ENCODE measurements at places on chromosomes 3 and 15.

- peak; percentile 51 for DNase-seq
Measured at GRCh38 chr3:173553635-173554280, 156.2 kb downstream of the NLGN1 start.

- DNase-seq, result no peak
Measured at GRCh38 chr3:17986348-17986816, 244.0 kb upstream of the TBC1D5 start.

DNA sequence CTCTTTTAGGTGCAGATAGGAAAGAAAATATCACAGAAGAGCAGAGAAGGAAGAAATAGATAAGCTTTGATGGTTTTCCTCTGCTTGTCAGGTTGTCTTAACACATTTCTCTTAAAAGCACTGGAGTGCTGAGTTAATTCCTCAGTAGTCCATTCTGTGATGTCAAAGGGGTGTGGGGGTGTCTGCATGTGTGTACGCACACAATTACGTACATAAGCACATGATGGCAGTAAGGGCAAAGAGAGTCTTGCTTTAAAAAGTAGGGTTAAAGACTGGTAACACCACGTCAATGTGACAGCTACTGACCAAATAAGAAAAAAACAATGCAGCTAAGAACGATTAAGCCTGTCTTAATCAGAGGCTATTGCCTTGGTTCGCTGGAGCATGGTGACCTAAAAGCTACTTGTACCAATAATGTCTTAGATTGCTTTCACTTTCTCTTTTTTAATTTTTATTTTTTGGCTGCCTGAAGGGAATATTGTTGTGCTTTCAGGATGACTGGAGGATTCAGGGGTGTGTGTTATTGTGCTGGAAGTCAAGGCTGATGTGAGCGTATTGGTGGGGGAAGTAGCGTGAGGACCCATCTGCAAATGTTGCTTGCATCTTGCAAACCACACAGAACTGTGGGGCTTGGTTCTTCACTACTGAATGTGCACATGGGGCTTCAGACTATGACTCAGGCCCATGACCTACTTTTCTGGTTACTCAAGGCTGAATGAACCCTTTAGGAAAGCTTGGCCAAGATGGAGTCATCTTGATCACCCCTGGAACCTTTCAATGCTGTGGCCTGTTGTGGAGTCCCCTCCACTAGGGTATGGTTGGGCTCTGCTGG lies 417.8 kb upstream of the TPM1 start:
- peak; percentile 85 for DNase-seq

DNA sequence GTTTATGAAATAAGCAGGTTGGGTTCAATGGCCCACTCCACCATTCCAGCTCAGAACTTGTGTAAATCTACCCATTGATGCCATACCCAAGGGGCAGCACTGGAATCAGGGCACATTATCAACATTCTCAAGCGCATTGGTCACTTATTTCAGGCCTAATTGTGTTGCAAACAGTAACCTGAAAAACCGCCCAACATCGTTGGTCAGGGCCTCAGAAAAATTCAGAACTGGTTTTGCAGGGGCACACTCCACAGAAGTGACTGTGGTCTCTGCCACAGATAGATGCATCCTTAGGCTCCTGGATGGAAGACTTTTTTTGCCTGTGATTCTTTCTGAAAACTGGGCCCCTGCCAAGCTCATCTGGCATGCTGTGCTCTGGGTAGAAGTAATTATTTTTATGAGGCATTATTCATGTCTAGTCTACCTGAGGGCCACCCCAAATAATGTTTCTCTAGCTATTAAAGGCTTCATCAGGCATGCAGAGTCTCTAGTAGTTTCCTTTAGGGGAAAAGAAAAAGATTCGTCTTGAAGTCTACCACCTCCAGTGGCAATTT lies 21.7 kb upstream of the LRTM1 start:
- no peak for DNase-seq

- peak; percentile 71 for DNase-seq
Measured at GRCh38 chr15:74781431-74782258, at the start of gene CSK. CSK (plus strand) TSS chr15:74782080; CDS start chr15:74798298, 16,218 bp downstream.
